ENCODE measurements at places on chromosomes 5 and 9.

GRCh38 chr9:135286961-135287360, 192.6 kb upstream of the PPP1R26 start:
- no peak for DNase-seq

- no peak for DNase-seq
Observed at GRCh38 chr5:35518104-35518503, 99.6 kb upstream of the SPEF2 start.

DNA sequence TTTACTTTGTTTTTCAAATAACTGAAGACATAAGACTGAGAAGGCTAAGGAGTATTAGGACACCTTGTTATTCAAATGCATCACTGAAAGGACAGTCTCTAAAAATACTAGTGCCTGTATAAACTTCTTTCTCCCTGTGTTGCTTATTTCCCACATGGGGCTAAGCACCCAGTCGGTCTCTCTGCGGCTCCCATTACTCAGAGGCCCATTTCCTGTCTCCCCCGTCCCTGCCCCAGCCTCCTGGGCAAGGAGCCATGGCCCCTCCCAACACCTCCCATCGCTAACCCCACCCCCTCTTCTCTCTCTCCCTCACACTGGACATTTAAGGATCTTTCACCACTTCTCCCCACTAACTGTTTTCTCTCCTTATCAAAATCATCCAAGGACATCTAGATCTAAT, 81.9 kb downstream of the EBF1 start:
- DNase-seq, result peak; percentile 39

- DNase-seq, result no peak
Observed at GRCh38 chr5:82635561-82636288, 357.6 kb upstream of the RPS23 start.

DNA sequence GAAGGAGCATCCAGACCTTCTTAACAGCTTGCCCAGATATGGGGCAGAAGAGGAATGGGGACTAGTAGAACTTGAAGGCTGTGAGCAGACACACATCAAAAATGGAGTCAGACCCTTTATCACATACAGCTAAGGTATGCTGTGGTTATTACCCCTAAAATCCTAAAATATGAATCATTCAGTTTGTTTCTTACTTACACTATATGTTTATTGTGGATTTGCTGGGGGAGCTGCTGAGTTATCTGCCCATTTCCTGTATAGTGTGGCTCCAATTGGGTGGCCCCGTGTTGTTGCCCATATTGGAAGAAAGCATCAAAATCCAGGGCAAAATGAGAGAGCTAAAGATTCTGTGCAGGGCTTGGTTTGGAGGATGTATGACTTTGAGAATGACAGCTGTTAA, 56.9 kb downstream of the AP3S1 start:
- DNase-seq, result no peak

DNA sequence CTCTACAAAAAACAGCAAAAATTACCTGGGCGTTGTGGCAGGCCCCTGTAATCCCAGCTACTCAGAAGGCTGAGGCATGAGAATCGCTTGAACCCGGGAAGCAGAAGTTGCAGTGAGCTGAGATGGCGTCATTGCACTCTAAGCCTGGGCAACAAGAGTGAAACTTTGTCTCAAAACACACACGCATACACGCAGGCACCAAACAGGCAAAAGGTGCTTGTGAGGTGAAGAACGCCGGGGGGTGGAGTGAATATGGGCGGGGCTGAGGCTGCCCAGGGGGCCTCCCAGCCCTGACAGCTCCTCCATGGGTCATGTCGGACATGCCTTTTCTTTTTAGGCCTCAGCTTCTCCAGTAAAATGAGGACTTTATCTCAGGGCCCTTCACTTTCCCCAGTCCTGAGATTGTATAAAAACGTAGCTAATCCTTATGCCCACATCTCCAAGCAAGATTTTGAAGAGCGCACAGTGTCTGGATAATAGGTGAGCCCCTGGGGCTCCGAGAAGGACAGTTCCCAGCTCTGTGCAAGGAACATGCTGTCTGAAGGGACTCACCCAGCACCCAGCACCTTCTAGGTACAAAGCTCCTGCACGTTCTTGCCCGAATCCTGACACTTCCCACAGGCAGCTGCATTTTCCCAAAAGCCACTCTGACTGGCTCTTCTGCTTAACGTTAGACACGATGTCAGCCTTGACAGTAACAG, 168.3 kb downstream of the COL23A1 start:
- no peak for DNase-seq

DNA sequence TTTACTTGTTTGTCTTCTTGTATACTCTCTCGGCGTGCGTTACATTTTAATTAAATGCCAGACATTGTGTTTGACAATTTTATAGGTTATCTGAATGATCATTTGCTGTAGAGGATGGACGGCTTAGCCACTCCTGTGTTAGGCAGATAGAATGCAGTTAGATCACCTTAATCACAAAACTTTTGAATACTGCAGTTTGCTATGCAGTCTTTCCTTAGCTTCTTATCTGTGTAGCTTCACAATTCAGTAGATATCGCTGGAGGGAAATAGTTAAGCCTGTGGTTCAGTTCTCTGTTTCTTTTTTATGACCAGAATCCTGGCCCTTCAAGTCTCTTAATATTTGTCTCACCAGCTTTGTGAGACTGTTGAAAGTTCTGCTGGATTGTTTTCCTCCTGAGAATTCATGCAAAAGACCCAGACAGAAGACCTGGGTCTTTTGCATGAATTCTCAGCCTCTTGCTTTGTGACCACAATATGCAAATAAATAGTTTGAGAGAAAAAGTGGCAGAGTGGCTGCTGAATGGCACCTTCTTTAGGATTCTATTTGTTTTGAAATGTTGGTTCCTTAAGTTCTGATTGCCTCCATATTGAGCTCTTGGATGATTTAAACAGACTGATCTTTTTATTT, 40.2 kb downstream of the RASA1 start:
- DNase-seq, result no peak

DNA sequence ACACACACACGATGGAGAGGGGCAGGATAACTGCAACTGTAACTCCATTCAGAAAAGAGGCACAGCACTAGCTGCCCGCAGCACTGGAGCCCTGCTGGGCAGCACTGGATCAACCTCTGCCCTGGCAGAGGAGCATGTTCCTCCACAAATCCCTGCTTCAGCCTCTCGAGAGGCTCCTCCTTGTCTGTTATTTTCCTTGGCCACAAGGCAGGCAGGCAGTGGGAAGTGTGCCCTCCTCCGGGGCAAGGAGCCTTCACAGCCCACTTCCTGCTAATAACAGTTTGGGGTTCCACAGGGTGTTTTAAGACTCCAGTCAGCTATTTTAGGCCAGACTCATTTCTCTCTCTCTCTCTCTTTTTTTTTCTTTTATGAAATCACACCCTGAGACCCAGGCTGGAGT, 11.8 kb downstream of the FXN start:
- DNase-seq, result no peak

- DNase-seq, result no peak
Observed at GRCh38 chr5:75640826-75641225, 29.6 kb downstream of the ANKDD1B start.

- no peak for DNase-seq
Observed at GRCh38 chr9:132875159-132875558, 2.9 kb downstream of the AK8 start.

- peak; percentile 56 for DNase-seq
Observed at GRCh38 chr5:181052672-181053487, 12.8 kb downstream of the BTNL9 start.

GRCh38 chr9:100269656-100270055, 83.1 kb downstream of the TEX10 start:
- no peak for DNase-seq

DNA sequence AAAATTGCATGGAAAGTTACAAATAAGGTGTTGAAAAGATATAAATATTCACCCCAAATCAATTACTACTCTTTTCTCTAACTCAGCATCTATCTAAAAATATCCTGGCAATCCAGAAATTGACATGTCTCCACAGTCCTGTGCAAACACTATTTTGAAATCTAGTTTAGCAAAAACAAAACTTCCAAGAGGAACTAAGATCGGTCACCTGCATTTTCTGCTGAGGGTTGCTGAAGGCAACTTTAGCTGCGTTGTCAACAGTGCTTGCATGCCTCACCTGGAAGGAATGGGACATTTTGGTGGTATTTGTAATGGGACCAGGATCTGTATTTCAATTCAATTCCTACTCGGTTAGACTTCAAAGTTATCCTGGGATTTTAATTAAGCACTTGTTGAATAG, 398.3 kb downstream of the NTRK2 start:
- DNase-seq, result peak; percentile 32

DNA sequence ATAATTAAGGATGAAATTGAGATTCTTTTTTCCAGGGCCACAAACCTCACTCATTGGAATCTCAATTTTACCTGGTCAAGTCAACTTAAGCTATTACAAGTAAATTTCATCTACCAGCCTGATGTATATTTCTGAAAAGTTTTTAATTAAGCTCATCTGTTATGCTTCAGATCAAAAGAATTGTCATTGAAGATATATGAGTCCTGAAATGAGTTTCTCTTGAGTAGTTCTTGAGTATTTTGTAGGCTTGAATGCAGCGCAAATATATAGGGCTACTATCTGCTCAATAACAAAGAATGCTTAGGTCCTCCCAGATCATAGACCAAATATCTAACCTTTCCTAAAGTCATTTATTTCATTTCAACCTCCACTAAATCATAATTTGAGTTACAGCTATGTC, 482.2 kb upstream of the ST8SIA4 start:
- DNase-seq, result no peak

- DNase-seq, result no peak
Observed at GRCh38 chr5:51202161-51202560, 181.1 kb upstream of the ISL1 start.

All from GM20000 (cell line).